NCI-H187 treated with DMSO at 0.1 percent for 48 hours (cell line): ENCODE measurements at places on chromosomes 7 and 10.

DNA sequence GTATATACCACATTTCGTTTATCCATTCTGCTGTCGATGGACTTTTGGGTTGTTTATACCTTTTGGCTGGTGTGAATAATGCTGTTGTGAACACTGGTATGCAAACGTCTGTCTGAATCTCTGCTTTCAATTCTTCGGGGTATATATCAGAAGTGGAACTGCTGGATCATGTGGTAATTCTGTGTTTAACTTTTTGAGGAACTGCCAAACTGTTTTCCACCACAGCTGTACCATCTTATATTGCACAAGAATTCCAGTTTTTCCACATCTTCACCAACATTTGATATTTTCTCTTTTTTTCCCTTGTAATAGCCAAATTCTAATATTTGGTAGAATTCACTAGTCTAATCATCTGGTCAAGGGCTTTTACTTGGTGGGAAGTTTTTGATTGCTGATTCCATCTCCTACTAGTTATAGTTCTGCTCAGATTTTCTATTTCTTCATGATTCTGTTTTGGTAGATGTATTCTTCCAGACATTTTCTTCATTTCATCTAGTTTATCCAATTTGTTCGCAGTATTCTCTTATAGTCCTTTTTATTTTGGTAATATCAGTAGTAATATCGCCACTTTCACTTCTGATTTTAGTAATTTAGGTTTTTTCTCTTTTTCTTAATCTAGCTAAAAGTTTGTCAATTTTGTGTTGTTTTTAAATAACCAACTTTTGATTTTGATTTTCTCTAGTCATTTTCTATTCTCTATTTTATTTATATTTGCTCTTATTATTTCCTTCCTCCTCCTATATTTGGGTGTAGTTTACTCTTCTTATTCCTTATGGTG lies 271.2 kb downstream of the ZEB1 start:
- DNase-seq: no peak

GRCh38 chr7:85041605-85042216 lies 145.1 kb downstream of the SEMA3D start:
- DNase-seq: no peak

GRCh38 chr7:143286522-143286890 lies 1.6 kb upstream of the CASP2 start:
- DNase-seq: no peak

GRCh38 chr10:118046395-118047156 lies at the start of gene RAB11FIP2:
TSS of gene RAB11FIP2 (minus strand) at chr10:118046941. CDS start at chr10:118046163, 778 bp downstream.
- peak; percentile 33 for DNase-seq

DNA sequence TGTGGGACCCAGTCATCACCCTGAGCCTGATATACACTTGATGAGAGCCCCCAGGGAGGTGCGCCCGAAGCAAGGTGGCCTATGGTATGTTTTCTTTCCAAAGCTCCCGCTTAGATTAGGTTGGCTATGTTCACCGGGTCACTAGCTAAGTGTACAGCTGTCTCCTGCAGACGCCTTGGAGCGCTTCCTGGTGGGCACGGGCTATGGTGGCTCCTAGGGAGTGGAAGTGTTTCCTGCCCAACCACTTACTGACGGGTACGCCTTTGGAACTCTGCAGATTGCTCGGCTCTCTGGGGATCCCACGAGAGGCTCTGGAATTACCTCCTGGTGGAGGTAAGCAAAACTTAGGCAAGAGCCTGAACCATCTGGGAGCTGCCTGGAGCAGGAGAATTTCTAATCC lies 83.6 kb upstream of the CXCL12 start:
- DNase-seq: no peak

DNA sequence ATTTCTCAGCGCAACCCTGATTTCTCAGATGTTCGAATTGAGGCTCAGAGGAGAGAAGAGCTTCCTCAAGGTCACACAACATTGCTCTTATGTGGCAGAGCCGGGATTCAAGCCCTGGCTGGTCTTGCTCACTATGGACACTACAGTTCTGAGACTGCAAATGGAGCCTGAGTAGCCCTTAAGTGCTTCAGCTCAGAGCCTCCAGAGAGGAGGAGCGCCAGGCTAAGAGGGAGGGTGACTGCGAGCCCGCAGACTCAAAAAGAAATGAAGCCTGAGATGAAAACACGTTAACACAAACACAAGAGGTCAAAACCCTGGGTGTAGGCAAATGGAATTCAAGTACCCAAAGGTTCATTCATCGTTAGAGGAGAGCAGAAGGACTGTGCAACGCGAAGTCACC lies 13.9 kb downstream of the ARHGAP22 start:
- DNase-seq: peak; percentile 65

GRCh38 chr7:36474283-36475010 lies 84.8 kb downstream of the ANLN start:
- DNase-seq: no peak

GRCh38 chr7:103325744-103326143 lies 18.8 kb downstream of the DNAJC2 start:
- no peak for DNase-seq

GRCh38 chr10:72692994-72693781 lies 1.2 kb downstream of the MCU start:
- DNase-seq: no peak

DNA sequence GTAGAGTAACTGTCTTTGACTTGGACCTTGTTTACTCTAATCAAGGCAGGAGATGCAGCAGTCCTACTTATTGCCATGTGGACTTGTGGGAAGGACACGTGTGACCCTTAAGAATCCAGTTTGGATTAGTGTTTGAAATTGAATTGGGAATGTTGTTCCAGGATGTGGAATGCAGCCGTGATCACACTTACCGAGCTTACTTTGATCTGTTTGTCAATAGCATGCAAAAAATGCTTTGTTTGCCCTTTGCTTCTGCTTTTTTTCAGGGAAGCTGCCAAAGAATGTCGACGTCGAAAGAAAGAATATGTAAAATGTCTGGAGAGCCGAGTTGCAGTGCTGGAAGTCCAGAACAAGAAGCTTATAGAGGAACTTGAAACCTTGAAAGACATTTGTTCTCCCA lies 84.7 kb downstream of the CREM start:
- DNase-seq: no peak

GRCh38 chr10:101061624-101062231 lies at the start of gene KAZALD1:
TSS of gene KAZALD1 (plus strand) at chr10:101061989. CDS start at chr10:101062593, 604 bp downstream.
- DNase-seq: no peak

DNA sequence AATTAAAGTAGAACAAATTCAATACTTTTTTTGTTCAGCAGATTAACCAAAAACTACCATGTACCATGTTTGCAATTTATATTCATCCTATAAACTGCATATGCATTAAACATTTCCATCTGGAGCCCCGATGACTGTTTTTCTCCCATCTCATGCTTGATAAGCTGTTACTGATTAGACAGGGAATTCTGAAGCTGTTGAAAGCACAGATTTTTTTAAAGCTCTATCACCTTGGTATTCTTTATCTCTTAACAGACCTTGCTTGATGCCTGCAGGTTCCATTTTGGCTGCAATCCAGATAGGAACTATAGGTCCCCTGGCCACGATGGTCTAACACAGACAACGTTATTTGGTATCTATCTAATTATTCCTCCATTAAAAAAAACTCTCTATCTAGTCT lies 961.7 kb downstream of the CNTNAP2 start:
- DNase-seq: no peak

- DNase-seq: no peak
These were observed 24.3 kb upstream of the ITGB8 start for GRCh38 chr7:20306180-20306946.

- DNase-seq: no peak
These were observed 168.0 kb upstream of the PRKCQ start for GRCh38 chr10:6748029-6748428.

- DNase-seq: no peak
These were observed 9.3 kb downstream of the OLAH start for GRCh38 chr10:15053061-15053460.

- DNase-seq: no peak
These were observed 26.7 kb downstream of the HECW1 start for GRCh38 chr7:43139137-43139536.

GRCh38 chr10:97059006-97059871 lies 126.5 kb downstream of the SLIT1 start:
- no peak for DNase-seq

- no peak for DNase-seq
These were observed 18.6 kb upstream of the MEST start for GRCh38 chr7:130473289-130473688.

- no peak for DNase-seq
These were observed 93.1 kb upstream of the TEX47 start for GRCh38 chr7:88888684-88889083.

- DNase-seq: no peak
These were observed 9.6 kb upstream of the NDUFB2 start for GRCh38 chr7:140686921-140687320.

DNA sequence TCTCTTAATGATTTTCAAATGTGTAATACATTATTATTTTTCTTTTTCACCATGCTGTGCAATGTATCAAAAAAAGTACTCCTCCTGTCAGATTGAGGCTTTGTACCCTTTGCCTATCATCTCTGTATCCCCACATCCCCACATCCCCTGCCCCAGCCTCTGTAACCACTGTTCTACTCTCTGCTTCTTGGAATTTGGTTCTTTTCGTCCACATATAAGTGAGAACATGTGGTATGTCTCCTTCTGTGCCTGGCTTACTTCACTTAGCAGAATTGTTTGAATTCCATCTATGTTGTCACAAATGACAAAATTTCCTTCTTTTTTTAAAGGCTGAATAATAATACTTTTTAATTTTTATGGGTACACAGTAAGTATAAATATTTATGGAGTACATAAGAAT lies 13.8 kb downstream of the TAF3 start:
- no peak for DNase-seq

DNA sequence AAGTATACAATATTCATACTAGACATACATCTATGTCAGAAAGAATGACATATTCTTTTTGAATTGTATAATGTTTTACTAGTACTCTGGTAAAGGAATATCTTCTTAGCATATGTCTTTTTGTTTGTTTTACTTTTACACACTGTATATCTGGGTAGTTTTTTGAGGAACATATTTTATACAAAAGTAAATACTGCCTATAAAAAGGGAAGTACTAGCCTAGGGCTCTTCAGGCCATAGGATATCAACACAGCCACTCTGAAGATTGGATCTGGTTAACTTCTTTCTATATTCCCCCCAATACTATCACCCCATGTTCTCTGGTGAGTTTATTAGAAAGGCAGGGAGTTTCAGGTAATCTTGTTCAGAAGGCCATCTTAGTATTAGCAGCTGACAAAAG lies 134.6 kb downstream of the ZNF438 start:
- DNase-seq: no peak

DNA sequence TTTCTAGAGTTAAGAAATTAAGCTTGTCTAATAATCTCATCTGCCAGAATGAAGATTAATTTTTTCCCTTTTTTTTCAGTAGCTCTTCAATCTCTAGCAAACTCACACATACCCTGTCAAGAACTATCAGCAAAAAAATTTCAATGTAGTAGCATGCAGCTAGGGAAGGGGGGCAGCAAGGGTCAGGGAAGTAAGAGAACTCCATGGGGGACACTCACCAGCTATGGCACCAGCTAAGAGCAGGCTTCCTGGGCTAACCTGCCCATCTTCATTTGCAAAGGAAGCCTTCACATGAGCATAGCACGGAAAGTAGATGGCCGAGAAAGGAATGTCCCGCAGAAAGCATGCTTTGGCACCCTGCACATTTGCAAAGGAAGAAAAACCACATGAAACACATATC lies 190.4 kb downstream of the SLC25A13 start:
- DNase-seq: no peak

- no peak for DNase-seq
These were observed 1080.6 kb upstream of the LRRN3 start for GRCh38 chr7:110010359-110010758.

DNA sequence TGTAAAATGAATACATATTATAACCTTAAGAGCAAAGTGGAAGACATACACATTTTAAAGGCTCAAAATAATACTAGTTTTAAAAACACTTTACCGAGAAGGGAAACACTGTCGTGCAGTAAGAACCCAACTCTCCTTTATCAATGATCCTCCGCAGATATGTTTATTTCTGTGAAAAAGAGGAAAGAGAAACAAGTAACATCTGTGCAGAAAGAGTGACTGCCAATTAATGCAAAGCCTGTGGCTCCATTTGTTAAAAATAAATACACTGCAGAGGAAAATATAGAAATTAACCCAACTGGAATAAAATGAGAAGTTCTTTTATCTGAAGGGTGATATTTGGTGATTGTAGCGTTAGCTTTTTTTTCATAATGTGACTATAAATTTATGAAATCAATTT lies 62.7 kb downstream of the HGF start:
- no peak for DNase-seq

DNA sequence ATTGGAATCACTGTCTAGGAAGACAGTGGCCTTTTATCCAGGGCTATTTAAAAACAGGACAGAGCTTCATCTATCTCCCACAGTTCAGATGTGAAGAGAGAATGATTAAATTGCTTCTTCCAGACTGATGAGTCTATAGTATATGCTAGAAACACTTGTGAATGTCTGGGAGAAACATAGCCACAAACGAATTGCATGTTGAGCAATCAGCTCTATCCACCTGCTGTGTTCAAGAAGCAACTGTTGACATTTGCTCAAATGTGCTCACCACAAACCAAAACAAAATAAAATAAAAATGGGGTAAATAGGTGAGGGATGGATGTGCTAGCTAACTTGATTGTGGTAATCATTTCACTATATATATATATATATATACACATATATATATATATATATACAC lies 195.1 kb downstream of the HECW1 start:
- DNase-seq: no peak

- DNase-seq: no peak
These were observed 3.4 kb downstream of the AOC1 start for GRCh38 chr7:150855476-150856302.

GRCh38 chr10:114386452-114386851 lies 17.9 kb downstream of the AFAP1L2 start:
- DNase-seq: no peak

DNA sequence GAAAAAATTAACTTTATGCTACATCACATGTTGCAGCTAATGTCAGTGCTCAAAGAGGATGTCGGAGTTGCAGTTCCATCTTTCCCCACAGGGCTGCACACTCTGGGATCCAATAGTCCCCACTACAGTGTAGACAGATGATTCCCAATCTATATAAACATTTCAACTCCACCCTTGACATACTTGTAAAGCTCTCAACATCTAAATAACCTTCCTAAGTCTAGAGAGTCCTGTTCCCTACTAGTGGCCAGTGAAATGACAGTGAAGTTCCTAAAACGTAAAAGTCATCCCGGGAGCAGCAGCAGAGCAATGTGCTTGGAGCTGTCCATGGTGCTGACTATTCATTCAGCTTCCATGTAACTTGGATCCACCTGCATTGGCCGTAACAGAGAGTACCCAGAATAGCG lies 145.1 kb downstream of the GRM8 start:
- no peak for DNase-seq

DNA sequence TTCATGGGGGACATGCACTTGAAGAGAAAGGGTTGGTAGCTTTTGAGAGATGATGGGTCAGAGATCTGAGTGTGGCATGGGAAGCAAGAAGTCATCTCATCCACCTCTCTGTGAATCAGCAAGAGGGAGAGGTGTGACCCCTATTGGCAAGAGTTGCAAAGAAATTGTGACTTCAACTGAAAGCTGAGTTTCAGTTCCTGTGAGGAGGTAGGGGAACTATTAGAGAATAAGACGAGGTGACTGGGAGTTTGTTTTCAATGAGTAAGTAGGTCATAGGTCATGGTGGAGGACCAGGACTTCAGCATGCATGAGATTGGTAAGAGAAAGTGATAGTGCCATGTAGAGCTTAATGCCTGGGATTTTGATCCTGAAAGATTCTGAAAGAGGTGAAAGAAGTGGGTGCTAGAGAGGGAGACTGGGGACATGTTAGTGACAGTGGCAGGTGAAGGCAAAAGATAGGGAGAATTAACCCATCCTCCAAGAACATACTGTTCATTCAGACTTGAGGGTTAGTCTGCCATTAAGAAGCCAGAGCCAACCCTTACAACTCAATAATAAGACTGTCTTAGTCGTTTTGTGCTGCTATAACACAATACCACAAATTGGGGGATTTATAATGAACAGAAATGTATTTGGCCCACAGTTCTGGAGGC lies 75.5 kb upstream of the CAPZA2 start:
- no peak for DNase-seq
